Right renal pelvis (tissue), 4 donors: ENCODE measurements at places on chromosomes 5 and 9.

GRCh38 chr5:106086352-106086751 lies 1584.4 kb downstream of the EFNA5 start:
- no peak for DNase-seq

GRCh38 chr5:543755-544674 lies 19.8 kb upstream of the SLC9A3 start:
- DNase-seq, result no peak

DNA sequence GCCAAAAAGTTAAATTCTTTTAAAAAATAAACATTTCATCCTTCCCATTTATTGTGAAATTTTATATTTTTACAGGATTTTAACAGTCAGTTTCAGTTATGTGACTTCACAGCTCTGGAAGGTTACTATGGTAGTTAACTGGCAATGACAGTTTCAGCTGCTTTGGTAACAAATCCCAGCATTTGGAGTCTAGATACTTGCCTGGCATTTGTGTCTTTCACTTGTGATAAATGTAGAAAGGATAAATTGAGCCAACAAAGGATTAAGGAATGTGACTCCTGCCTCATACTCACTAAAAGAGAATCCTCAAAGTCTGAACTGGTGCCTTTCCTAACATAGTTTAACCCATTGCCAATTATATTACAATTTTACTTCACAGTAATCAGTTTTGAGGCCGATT lies 315.5 kb downstream of the FER start:
- DNase-seq, result no peak

DNA sequence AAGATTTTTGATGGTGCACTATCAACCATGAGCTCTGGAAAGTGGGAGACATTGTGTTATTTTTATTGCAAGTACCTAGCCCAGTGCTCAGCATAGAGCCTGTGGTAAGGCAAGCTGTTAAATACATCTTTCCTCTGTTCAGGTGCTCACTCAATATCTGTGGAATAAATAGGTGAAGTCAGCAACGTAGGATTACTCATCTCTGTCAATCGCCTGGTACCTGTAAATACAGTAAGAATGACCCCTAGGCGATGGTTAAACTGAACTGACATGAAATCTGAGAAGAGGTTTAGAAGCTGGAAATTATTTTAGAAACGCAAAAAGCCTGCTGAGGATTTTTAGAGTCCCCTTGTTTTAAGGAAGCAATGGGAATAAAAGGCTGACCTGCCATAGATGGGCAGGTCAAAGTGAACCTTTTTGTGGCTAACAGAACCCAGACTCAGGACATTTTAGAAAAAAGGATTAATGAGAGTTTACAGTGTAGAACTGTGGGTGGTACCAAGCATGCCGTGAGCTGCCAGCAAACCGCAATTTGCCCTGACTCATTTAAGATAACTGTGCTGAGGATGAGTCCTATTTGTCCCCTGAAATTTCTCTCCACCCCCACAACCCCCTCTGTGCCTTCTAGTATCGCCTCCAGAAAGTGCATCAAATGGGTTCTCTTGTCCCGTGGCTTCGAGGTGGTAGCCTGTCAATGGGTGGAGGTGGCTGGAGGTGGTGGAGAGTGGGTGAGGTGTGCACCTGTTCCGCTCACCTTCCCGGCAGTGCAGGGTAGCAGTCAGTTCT lies 375.1 kb downstream of the MED10 start:
- no peak for DNase-seq
